ENCODE measurements at places on chromosomes 11 and 22. TPM values are rescaled to one million over a fixed set of nuclear protein-coding genes. Genes with fewer than 3 reads are reported as not detected.

The SELENOM gene
- 11.8 TPM for total RNA-seq

The BACE1 gene
- total RNA-seq: 21.2 TPM

The YPEL4 gene
- 5.3 TPM for total RNA-seq

GRCh38 chr11:11164334-11164690 lies 188.7 kb downstream of the CSNK2A3 start:
- no peak for DNase-seq

DNA sequence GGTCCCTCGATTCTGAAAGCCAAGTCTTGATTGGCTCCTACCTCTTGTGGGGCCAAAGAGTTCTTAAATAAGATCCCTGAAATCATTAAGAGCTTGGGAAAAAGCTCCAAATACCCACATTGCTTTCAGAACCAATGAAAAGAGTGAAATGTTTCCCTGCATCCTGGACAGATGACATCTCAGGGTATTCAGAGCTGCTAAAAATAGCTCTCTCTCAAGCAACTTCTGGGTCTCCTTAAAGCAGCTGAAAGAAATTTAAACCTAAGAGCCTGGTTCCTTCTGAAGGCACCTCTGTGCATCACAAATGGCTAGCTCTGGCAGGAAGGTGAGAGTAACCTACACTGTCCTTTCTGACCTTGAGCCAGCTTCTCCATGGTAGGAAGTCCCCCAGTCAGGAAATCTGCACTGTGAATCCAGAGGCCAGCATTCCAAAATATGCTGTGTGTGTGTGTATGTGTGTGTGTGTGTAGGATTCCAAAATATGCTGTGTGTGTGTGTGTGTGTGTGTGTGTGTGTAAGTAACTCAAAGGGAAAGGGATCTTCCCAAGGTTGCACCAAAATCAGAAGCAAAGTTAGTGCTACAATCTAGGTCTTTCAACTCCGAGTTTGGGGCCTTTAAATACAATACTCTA lies 50.1 kb downstream of the RELT start:
- DNase-seq: no peak

GRCh38 chr11:112176077-112176476 lies 765 bp downstream of the BCO2 start:
- DNase-seq: no peak

DNA sequence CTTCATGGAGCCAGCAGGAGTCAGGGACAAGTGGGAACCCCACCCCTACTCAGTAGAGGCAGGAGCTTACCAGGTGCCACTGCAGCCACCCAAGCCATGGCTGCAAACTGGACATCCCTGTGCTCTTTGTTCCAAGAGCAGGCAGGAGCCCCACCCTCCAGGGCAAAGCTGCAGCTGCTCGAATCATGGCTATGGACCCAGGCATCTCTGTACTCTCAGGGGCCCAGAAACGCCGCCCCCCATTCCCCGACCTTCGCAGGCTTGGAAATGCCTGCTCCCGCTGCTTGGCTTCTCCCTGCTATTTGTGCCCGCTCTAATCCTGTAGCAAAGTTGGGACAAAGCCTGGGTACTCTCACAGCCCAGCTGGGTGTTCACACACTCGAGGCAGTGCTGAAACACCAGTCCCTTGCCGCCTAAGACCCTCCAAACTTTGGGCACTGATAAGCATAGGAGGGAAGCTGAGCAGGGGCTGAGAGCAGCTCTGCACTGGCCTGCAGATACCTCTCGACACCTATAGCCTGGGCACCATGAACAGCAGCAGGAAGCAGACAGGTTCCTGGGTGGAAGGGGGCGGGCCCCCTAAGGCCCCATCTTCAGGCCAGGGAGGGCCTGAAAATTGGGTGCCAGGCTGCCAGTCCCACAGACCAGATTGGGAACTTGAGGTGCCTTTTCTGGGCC lies 402.4 kb downstream of the LRRC4C start:
- no peak for DNase-seq

- DNase-seq: no peak
Observed at GRCh38 chr11:36142439-36142838, 146.8 kb downstream of the COMMD9 start.

- no peak for DNase-seq
Observed at GRCh38 chr11:113444502-113445123, 30.6 kb downstream of the DRD2 start.

GRCh38 chr11:128422576-128423370 lies 164.6 kb downstream of the ETS1 start:
- DNase-seq: no peak
